CD4-positive, alpha-beta T cell treated with Interleukin-17A for 4 hours (primary cell): ENCODE measurements at places on chromosomes 2 and 18.
A peak's percentile ranks its signal among the peaks of the same experiment; 100 is the strongest.

DNA sequence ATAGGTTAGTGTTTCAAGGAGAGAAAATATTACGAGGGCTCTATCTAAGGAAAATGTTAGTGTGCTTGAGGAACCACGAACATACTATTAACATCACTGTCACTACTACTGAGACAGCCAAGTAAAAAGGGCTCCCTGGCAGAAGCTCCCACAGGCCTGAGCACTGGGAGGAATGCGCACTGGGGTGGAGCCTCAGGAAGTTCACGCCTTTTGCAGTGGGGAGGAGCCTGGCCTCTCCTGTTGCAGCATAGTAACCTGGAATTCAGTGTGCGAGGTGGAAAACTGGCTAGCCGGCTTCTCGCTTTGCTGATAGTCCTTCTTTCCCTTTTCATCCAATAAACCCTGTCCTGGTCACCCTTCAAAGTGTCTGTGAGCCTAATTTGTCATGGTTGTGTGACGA lies 250.3 kb downstream of the ERBB4 start:
- DNase-seq = no peak

DNA sequence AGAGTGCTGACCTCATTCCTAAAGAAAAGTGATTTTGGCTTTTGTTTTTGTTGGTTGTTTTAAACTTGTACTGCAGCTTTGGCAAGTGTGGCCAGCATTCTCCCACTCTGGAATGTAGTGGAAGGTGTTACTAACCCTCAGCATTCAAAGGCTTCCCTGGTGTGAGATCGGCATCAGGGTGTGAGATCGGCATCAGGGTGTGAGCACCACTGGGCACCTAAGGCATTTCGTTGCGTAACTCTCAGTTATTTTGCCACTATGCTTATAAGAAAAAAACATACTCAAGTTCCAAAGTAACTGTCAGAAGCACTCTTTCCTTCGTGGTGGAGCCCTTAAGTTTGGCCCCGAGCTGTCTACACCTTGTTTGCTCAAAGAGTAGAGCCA lies 1.7 kb downstream of the CYBRD1 start:
- DNase-seq = no peak

DNA sequence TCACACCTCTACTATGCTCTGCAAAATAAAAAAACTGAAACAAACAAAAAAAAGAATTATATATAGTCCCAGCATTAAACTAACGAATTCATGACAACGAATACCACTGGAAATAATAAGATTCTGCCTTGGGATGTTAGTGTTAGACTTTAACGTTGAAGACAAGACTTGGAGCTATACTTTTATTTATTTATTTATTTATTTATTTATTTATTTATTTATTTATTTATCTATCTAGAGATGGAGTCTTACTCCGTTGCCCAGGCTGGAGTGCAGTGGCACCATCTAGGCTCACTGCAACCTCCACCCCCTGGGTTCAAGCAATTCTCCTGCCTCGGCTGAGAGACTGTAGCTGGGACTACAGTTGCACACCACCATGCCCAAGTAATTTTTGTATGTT lies 27.2 kb upstream of the PAPOLG start:
- DNase-seq = no peak

- DNase-seq = no peak
Measured at GRCh38 chr2:62055724-62056336, 140.1 kb upstream of the B3GNT2 start.

- DNase-seq = no peak
Measured at GRCh38 chr18:50866765-50867164, 12.2 kb upstream of the ME2 start.

DNA sequence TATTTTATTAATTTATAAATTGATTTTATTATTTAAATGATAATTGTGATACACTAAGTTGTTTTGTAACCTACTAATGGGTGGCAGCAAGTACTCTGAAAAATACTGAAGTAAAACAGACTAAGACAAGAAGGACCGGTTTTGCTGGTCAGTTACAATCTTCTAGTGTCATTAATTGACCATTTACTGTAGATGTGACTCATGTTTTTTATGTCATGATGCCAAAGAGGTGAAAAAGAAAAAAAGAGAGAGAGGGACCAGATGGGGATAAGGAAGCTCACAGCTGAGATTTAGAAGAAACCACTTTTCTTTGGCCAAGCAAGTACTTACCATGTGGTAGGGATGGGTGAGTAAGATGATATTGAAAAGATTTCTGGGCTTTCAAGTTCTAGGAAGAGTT lies 955.8 kb upstream of the LRRTM1 start:
- no peak for DNase-seq

DNA sequence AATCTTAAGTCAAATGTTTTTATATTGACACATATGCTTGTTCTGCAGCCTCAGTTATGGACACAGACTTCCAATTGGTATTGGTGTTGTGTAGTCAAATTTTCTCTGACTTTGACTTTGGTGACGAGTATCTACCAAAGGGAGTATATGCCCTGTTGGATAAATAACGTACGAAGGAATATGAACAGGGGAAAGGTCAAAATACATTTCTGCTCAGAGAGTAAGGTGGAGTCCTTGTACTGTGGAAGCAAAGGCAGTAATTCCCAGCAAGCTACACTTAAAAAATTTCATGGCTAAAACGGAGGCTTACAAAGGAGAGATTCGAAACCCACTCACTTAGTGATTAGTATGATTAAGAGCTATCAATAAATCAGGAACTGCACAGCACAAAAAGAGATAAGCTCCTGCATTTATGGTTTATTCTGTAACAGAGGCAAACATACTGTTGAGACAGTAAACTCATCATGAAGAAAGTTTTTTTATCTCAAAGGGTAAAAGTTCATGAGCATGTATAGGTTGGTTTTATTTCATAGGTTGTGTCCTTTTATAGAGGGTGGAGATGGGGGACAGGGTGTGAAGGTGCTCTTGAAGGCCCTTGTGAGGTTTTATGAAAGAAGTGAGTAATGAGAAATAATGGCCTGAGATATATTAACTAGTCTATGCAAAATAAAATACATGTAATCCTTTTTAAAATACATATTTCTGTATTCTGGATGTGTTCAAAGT lies 142.7 kb downstream of the CD226 start:
- no peak for DNase-seq

- no peak for DNase-seq
Measured at GRCh38 chr2:64641599-64641998, 12.1 kb downstream of the SERTAD2 start.

- DNase-seq = no peak
Measured at GRCh38 chr2:26243470-26244308, 743 bp downstream of the HADHA start.

- peak; percentile 35 for DNase-seq
Measured at GRCh38 chr2:64212346-64212745, 68.1 kb upstream of the PELI1 start.
